ENCODE measurements at places on chromosomes 16 and 17.

DNA sequence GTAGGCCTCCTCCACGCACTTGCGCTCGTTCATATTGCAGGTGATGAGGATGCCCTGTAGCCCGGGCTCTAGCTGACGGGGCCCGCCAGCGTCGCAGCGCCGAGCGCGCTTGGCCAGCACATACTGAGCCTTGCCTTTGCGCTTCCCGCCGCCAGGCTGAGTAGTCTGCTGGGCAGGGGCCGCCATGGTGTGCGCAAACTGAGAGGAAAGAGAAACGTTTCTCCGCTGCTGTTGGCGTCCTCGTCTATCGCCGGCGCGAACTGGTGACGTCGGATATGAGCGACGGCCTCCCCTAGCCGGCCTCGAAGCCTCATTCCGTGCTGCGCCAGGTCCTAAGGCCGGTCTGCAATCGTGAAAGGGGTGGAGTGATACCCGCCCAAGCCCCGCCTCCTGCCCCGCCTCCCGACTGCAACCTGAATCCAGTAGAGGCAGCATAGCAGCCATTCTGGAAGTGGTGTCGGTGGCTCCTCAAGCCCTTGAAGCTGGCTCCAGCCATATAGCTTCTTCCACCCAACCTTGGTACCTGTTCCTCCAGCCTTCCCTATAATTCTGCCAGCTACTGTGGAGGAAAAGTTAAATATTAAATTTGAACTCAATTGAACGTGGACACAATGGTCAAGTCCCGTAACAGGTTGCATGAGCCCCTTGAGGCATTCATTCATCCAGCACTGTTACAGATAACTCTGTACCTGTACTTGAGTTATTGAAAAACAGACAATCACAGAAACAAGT is at the start of gene THUMPD1:
TSS of gene THUMPD1 (minus strand) at position 265 of the 732 bp plus-strand sequence. CDS start at position 186, 79 bp downstream.
- DNase-seq, result peak; percentile 96

DNA sequence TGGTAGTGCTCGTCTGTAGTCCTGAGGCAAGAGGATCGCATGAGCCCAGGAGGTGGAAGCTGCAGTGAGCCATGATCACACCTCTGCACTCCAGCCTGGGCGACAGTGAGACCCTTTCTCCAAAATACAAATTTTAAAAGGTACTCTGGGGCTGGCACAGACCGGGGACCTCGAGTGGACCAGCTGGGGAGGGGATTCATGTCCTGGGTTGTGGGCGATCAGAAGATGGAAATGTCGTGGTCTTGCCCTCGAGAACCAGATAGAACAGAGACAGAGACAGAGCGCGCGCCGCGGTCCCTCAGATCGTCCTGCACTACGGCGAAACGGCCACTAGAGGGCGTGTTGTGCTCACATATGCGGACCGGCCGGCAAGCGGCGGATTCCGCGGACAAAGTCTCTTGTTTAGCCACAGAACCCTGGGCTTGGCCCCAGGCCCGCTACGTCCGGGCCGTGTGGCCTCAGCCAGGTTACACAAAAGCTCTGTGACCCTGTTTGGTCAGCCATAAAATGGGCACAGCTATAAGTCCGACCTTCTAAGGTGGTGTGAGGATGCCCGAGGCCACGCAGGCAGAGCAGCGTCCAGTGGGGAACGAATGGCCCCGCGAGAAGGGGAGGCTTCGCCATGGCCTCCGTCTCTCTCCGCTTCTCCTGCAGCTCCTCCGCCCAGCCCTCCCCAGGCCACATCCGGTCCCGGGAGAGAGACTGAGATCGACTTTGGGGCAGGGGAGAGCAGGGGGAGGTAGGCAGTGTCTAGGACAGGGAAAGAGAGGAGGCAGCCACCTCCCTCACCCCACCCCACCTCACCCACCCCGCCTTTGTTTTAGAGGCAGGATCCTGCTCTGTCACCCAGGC is 14.6 kb upstream of the SBK1 start:
- peak; percentile 84 for DNase-seq

- DNase-seq, result peak; percentile 36
Measured at GRCh38 chr17:30824002-30824355, 513 bp downstream of the CRLF3 start.

DNA sequence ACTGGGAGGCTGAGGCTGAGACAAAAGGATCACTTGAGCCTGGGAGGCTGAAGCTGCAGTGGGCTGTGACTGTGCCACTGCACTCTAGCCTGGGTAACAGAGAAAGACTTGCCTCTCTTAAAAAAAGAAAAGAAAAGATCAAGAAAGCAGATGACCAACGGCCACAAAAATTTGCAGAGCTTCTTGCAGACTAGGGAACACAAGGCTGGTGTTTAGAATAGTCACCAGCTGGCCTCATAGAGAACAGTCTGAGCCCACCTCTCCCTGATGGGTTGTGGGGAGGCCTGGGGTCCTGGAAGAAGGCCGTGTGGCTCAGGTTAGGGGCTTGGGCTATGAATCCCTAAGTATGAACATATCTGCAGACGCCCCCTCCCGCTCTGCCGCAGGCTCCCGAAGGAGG is 73.7 kb upstream of the MED9 start:
- peak; percentile 13 for DNase-seq

- DNase-seq, result no peak
Measured at GRCh38 chr16:86203557-86204275, 304.8 kb downstream of the IRF8 start.

DNA sequence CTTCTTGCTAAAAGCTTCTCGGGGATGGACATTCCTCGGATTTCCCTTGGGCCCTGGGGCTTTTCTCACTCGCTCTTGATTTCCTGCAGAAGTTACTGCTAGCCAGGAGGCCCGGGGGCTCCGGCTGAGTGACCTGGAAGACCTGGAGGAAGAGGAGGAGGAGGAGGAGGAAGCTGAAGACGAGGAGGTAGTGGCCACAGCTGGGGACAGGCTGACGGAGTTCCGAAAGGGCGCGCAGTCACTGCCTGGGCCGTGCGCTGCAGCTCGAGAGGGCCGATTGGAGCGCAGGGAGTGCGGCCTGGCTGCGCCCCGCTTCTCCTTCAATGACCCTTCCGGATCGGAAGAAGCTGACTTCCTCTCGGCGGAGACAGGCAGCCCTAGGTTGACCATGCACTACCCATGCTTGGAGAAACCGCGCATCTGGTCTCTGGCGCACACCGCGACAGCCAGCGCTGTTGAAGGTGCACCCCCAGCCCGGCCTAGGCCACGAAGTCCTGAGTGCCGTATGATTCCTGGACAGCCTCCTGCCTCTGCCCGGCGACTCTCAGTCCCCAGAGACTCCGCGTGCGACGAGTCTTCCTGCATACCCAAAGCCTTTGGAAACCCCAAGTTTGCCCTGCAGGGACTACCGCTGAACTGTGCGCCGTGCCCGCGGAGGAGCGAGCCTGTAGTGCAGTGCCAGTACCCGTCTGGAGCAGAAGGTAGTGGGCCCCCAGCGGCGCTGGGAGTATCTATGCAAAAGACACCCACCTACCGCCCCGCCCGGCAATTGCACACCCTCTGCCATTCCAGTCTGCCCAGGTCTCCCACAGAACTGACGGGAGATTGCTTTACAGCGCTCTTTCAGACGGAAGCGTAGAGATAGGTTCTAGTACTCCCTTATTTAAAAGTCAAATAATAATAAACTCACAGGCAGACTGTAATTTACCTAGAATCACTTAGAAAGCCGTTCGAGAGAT is 4.9 kb downstream of the IRX6 start:
- DNase-seq, result no peak

- no peak for DNase-seq
Measured at GRCh38 chr17:48520631-48521079, 10.2 kb downstream of the HOXB1 start.

DNA sequence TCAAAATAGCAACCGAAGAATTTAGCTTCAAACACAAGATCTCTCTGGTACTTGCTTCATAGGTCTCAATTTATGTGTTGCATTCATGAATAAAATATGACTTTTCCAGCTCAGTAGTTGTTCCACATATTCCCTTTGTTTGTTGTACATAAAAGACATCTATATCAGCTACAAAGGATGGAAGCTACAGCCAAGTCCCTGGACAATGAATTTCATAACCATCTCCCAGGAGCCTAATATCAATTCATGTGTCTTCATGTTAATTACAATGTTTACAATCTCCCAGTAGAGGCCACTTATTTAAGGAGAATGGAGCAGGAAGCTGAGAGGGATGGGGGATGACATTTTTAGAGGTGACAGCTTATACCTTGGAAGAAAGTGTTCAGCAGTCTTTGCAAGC is 3.3 kb downstream of the CLEC3A start:
- DNase-seq, result no peak

GRCh38 chr16:27429330-27429871 is 27.4 kb downstream of the IL21R start:
- DNase-seq, result no peak

DNA sequence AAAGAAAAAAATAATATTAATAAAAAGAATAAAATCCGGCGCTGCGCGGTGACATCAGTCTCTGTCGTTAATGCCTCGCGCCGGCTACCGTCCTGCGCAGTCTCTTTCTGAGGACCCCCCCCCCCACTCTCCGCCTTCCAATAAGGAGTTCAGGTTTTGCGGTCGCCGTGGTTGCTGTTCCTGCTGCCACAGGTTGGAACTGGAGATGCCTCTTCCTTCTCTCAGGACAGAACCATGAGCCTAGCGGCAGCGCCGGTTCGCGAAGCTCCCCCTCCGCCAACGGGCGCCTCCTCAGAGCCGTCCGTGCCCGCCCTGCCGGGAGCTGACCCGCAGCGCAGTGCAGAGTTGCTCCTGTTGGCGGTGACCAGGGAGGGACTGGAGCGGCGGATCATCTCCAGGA is 2093.4 kb downstream of the TP53TG3F start:
- DNase-seq, result no peak

- DNase-seq, result peak; percentile 85
Measured at GRCh38 chr16:29806099-29806579, at the start of gene MAZ. MAZ (plus strand) TSS chr16:29806529; CDS start chr16:29806702, 173 bp downstream.

DNA sequence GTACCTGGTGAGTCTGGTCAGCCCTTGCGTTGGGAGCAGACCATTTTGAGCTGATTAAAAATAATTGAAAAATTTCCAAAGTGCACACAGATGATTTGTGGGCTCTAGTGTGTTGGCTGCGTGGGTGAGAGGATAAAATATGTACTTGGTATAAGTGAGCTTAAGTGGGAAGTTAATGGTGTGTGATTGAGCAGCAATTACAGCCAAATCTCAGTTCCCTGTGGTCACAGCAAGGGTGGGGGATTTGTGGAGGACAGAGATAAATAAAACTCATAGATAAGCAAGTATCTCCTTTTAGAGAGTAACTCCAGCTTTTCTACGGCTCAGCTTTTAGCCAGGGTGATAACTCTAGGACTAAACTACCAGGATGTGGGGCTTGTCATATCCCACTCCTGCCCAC is 390.4 kb downstream of the UTP18 start:
- DNase-seq, result no peak

GRCh38 chr16:6753553-6753952 is 579.1 kb upstream of the RBFOX1 start:
- DNase-seq, result no peak

- peak; percentile 60 for DNase-seq
Measured at GRCh38 chr17:18039535-18040260, 490 bp downstream of the GID4 start.

DNA sequence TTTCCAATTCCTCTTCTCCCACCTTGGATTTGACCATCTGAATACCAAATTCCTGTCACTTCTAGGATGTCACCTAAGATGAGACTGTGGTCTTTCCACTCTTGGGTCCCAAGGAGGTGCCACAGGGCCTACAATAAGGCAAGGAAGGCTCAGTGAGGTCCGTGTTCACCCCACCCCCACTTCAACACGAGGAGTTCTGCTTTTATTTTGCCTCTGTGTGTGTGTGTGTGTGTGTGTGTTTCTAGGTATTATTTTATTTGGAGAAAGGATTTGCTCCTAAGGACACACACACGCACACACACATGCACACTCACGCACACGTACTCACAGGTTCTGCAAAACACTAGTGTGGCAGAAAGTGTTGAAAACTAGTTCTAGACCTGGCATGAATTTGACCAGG is 24.5 kb upstream of the PHOSPHO1 start:
- DNase-seq, result no peak

DNA sequence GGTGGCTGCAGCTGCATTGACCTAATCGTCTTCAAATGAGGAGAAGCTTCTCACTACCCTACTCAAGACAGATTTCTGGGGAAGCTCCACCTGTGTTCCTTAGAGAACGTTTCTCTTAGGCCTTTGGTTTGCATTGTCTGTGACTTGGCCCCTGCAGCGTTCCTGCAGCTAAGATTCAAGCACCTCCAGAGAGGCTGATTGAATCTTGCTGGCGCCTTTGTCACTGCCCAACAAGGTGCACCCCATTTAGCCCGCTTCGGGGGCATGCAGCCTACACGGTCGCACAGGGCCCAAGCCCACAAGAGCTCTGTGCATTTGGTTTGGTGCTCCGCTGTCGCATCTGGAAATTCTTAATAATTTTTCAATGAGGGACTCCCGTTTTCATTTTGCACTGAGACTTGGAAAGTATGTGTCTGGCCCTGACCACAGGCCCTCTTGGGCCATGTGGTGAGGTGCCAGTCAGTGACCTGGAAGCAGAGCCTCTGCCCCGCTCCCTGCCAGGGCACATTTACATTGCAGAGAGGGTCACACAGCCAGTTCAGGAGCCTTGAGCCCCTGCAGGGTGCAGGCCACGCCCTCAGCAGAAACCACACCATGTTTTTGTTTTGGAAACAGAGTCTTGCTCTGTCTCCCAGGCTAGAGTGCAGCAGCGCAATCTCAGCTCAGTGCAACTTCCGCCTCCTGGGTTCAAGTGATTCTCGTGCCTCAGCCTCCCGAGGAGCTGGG is 51.1 kb upstream of the CACNG5 start:
- no peak for DNase-seq

DNA sequence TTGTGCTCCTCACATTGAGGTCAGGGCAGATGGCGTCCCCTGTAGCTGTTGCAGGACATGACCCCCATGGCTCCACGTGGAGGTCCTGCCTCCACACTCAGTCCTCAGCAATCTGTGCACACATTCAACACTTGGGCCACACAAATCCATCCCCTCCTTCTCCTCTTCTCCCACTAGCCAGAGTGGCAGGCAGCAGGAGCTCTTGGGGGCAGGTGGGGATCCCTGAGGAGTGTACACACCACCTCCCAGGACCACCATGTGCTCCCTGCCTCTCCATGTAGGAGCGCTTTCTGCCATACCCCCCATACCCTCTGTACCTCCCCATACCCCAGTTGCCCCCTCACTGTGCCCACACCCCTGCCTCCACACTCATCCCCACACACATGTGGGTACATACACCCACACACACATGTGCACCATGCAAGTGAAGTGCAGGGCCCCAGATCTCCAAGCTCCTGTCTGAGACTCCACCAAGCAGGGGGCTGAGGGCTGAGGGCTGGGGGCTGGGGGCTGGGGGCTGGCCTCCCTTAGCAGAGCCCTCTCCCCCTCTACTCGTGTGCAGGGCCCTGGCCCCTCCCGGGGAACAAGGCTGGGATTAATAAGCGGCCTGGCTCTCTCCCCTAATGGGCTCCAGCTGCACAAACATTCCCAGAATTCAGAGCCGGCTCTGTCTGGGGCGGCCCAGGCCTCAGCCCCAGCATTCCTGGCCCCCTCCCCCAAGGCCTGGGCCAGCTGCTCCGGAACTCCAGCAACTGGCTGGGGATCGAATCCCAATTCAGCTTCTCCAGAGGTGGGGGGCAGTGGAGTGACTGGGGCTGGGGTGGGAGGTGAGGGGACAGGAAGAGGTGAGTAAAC is 48.2 kb upstream of the MEIOC start:
- DNase-seq, result no peak

- no peak for DNase-seq
Measured at GRCh38 chr17:78789663-78790181, 7.6 kb upstream of the CYTH1 start.

- no peak for DNase-seq
Measured at GRCh38 chr17:2398182-2398581, 2.7 kb downstream of the MNT start.
